Cortex of kidney (tissue), 1 donor: ENCODE measurements at places on chromosomes 1 and 21.

DNA sequence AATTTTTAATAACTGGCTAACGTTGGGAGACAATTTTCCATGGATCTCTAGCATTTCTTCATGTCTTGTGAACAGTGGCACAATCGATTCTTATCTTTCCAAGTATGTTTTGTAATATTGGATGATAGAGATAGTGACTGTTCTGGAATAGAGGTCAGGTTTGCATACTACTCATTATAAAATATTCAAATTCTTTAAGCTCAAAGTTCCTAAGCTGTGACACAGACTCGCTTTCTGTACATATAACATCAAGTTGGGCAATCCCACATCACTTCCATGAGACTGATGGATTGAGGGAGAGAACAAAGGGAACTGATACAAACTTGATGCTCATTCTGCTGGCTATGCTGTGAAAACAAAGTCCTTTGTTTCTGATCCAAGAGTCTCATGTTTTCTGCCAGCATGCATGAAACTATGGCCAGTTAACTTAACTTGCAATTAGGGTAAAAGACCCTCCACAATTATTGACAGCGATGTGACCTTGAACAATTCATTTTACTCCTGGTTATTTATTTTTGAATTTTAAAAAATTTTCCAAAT, 392.4 kb downstream of the TTLL7 start:
- no peak for DNase-seq

DNA sequence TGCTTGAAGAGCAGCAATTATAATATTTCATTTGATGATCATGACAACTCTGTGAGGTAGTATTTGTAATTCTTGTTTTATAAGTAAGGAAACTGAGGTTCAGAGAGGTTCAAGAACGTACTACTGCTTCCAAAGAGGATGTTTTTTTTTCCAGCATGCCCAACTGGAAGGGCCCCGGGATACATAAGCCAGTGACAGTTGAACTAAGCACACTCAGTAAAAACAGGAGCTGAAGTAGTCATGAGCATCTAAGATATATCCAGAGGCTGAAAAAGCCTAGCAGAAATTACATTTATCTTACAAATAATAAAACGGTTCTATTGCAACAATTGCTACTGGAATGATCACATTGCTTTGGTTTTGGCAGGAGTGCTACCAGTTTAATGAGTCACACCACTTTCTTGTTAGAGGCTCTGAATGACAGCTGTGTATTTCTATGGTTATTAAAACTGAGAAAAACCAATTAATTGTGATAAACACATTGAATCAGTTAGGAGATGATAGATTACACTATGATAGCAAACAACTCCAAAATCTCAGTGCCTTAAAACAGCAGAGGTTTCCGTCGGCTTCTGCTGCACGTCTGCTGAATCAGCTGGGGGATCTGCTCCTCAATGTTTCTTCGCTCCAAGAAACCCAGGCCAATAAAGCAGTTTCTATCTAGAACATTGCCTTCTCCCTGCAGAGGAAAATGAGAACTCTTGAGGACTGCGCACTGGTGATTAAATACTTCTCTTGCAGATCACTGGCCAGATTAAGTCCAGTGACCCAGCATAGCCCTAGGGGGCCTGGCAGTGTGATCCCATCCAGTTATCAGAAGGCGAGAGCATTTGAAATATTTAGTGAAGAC, 522.7 kb downstream of the PLPP3 start:
- DNase-seq, result no peak

GRCh38 chr1:234840253-234840652, 230.3 kb upstream of the IRF2BP2 start:
- DNase-seq, result no peak

- DNase-seq, result no peak
Measured at GRCh38 chr1:224331326-224331725, 1.4 kb upstream of the NVL start.

GRCh38 chr1:246837418-246838117, 94.2 kb downstream of the AHCTF1 start:
- no peak for DNase-seq

DNA sequence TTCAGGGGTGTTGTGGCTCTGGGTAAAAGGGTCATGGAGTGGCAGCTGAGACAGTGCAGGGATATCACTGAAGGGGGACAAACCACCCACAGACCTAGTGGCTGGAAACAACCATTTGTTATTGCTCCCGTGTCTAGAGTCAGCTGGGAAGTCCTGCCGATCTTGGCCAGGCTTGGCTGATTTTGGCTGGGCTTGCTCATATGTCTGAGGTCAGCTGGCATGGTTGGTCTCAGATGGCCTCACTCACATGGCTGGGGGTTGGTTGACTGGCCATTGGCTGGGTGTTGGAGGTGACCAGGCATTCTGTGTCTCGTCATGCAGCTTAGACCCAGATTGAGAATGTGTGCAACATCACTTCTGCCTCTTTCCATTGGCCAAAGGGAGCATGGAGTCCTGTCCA, 203.8 kb upstream of the POU3F1 start:
- no peak for DNase-seq
